NCI-H446 treated with DMSO at 0.1 percent for 48 hours (cell line): ENCODE measurements at places on chromosomes 1 and 21.

GRCh38 chr1:31675756-31676155 is 28.1 kb downstream of the COL16A1 start:
- no peak for DNase-seq

- DNase-seq: no peak
Observed at GRCh38 chr1:192839162-192840066, 30.6 kb downstream of the RGS2 start.

GRCh38 chr1:203631946-203632345 is 5.3 kb downstream of the ATP2B4 start:
- no peak for DNase-seq

- no peak for DNase-seq
Observed at GRCh38 chr21:26449161-26449560, 123.9 kb downstream of the CYYR1 start.

- DNase-seq: no peak
Observed at GRCh38 chr1:66678146-66678545, 74.1 kb upstream of the DYNLT5 start.

- DNase-seq: no peak
Observed at GRCh38 chr1:39761557-39762260, 9.4 kb downstream of the OXCT2 start.
